ENCODE measurements at places on chromosomes 11 and 22.

DNA sequence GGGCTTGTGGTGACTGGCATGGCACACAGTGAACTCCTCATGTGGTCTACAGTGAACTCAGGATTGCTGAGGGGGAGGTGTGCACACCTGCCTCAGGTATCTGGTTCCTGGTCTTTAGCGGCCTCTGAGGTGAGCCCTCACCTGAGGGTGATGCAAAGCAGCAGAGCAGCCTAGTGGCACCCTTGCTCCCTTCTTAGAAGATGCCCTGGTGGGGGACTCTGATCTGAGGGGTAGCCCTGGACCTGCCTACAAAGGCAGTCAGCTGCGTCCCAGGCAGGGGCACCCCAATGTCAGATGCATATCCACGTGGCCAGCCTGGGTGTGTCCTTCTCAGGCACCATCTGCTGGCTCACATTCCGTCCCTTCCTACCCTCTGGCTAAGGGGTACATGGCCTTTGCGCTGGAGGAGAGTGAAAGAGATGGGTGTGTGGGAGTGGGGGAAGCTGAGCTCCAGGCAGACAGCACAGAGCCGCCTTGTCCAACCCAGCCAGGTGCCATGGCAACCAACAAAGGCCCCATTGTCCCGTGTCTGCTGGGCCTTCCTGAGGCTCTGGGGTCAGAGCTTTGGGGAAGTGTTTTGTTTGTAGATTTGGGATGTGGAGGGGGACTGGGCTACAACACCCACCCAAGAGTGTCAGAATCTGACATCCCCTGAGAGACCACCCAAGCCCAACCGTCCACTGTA lies 5.8 kb downstream of the PLEKHB1 start:
- DNase-seq: no peak

DNA sequence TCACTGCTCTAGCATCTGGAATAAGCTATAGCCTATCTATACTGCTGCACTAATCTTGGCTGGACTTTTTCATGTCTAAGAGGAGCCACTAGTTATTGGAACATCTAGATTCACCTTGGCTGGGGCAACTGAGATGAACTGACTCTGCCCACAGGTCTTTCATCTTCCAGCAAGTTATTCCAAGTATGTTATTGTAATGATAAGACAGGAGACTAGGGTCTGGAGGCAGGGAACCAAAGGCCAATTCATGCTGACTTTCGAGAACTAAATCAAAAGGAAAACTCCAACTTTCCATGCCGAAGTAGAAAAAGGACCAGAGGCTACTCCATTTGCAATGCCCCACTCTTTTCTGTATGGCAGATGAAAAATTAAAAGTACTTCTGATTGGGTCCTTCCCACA lies 1243.0 kb upstream of the RAG2 start:
- no peak for DNase-seq

GRCh38 chr11:14347991-14348390 lies 11.0 kb downstream of the RRAS2 start:
- no peak for DNase-seq

DNA sequence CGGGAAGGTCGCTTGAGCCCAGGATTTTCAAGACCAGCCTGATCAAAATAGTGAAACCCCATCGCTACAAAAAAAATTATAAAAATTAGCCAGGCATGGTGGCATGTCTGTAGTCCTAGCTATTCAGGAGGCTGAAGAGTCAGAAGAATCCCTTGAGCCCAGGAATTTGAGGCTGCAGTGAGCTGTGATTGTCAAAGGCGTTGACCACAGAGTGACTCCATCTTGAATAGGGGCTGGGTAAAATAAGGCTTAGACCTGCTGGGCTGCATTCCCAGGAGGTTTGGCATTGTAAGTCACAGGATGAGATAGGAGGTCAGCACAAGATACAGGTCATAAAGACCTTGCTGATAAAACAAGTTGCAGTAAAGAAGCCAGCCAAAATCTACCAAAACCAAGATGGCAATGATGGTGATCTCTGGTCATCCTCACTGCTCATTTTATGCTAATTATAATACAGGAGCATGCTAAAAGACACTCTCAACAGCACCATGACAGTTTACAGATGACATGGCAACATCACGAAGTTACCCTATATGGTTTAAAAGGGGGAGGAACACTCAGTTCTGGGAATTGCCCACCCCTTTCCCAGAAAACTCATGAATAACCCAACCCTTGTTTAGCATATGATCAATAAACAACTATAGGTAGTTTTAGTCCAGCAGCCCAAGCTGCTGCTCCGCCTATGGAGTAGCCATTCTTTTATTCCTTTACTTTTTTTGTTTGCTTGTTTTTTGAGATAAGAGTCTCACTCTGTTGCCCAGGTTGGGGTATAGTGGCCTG lies 2.8 kb upstream of the RDX start:
- no peak for DNase-seq
